ENCODE measurements at places on chromosomes 13 and 19.
A peak's percentile ranks its signal among the peaks of the same experiment; 100 is the strongest.

DNA sequence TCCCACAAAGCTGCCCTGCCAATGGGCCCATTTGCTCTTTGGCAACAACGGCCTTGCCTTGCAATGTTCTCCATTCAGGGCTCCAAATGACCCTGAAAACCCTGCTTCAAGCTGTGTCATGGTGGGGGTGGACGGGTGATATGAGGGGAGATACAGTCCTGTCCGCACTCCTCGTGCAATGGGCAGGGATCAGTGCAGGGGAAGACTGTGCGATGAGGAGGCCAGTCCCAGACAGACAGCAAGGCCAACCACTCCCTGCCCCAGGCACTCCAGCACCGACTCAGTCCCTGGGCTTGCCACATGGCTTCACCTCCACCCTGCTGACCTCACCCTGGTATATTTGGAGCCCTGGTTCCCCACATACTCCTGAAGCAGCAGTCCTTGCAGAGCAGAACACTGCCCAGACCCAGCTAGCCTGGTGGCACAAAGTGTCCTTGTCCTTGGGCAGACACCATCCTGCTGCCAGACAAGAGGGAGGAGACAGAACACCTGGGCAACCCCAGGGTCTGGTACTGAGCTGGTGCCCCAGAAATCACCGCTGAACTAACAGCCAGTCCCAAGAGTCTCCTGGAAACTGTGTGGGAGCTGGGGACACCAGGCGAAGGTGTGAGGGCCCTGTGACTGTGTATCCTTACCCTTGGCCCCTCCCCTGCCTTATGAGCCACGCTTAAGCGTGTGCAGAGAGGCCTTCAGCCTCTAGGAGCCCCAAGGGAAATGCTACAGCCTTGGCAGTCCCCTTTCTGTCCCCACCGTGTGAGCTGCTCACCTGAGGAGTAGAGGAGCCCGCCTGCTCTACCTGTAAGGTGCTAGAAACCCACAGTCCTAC lies 9.1 kb upstream of the SLC35E1 start:
- DNase-seq: no peak

GRCh38 chr19:24159707-24160106 lies 72.7 kb downstream of the ZNF254 start:
- no peak for DNase-seq

- DNase-seq: no peak
Observed at GRCh38 chr13:77853703-77854102, 64.9 kb downstream of the EDNRB start.

DNA sequence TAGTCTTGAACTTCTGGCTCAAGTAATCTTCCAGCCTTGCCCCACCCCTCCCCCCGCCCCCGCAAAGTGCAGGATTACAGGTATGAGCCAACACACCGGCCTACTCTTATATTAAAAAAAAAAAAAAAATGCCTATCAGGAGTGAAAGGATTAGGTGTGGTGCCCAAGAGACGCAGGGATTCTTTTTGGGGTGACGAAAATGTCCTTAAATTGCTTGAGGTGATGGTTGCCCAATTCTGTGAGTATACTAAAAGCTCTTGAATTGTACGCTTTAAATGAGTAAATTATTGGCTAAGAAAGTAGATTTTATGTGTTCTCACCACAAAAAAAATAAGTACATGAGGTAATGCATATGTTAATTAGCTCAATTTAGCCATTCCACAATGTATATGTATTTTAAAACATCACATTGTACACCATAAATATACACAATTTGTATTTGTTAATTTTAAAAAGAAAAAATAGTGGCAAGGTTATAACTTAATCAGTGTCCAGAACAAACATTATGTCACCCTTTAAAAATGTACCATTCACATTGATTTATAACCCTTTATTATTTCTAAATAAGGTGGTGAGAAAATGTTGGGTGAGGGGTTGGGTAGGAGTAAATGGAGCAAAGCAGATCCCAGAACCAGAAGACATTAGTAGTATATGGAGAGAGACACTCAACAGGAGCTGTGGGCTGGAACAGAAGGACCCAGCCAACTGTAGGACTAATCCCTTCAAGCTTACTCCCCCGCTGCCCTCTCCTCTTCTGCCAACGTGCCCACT lies 3.9 kb downstream of the IGSF23 start:
- no peak for DNase-seq

DNA sequence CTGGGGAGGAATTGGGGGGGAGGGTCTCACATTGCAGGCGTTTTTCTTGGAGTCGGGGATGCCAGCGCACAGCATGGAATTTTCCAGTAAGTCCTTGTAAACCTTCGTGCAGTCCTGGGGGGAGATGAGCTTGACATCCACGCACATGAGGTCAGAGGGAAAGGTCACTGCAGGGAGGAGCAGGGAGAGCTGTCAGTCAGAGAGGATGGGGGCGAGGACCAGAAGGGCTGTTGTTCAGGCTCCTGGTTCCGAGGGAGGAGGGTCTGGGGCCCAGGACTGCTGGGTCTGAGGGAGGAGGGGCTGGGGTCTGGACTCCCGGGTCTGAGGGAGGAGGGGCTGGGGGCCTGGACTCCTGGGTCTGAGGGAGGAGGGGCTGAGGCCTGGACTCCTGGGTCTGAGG lies 4.0 kb downstream of the KLK7 start:
- no peak for DNase-seq

DNA sequence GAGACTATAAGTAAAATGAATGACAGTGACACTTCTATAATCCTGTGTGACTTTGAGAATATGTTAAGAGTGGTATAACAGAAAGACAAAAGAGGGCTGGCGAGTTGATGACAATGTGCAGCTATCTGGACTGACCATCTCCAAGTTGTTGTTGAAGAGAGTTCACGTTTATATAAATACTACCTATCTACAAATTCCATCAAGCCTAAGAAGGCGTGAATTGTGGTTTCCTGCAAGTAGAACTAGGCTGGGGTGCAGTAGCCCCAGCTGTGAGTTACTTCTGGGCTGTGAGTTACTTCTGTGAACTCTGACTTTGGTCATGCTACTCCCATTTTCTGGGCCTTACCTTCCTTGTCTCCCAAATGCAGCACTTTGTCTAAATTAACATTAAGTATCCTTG lies 561.0 kb downstream of the TBC1D4 start:
- DNase-seq: no peak

GRCh38 chr13:33213024-33213768 lies 72.4 kb downstream of the STARD13 start:
- DNase-seq: no peak

- DNase-seq: no peak
Observed at GRCh38 chr13:30608364-30608763, 9.4 kb upstream of the USPL1 start.

GRCh38 chr19:17394891-17395415 lies 957 bp upstream of the CCDC194 start:
- DNase-seq: peak; percentile 25

GRCh38 chr13:61036715-61037114 lies 378.9 kb downstream of the PCDH20 start:
- DNase-seq: no peak

- peak; percentile 25 for DNase-seq
Observed at GRCh38 chr19:18832306-18833140, 764 bp downstream of the UPF1 start.

DNA sequence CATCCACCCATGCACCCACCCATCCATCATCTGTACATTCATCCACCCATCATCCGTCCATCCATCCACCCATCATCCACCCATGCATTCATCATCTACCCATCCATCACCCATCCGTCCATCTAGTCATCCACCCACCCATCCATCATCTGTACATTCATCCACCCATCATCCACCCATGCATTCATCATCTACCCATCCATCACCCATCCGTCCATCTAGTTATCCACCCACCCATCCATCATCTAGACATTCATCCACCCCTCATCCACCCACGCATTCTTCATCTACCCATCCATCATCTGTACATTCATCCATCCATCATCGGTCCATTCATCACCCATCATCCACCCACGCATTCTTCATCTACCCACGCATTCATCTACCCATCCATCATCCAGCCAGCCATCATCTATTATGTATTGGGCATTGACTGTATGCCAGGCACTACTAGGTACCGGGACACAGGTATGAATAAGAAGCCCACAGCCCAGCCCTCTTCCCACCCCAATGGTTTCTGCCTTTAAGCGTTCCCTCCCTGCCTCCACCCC lies 16.7 kb upstream of the GALP start:
- DNase-seq: no peak

- no peak for DNase-seq
Observed at GRCh38 chr13:33723365-33723764, 94.6 kb upstream of the RFC3 start.

DNA sequence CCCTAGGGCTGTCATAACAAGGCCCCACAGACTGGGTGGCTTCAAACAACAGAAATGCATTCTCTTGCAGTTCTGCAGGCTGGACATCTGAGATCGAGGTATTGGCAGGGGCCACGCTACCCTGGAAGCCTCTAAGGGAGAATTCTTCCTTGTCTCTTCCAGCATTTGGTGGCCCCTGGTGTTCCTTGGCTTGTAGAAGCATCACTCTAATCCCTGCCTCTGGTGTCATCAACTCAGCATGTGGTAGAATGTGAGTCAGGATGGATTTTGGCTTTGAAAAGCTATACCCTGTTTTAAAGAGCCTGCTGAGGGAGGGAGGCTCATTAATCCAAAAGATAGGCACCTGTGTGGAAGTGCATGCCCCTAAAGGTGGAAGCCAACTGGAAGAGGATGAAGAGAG lies 7.9 kb upstream of the GGACT start:
- no peak for DNase-seq

DNA sequence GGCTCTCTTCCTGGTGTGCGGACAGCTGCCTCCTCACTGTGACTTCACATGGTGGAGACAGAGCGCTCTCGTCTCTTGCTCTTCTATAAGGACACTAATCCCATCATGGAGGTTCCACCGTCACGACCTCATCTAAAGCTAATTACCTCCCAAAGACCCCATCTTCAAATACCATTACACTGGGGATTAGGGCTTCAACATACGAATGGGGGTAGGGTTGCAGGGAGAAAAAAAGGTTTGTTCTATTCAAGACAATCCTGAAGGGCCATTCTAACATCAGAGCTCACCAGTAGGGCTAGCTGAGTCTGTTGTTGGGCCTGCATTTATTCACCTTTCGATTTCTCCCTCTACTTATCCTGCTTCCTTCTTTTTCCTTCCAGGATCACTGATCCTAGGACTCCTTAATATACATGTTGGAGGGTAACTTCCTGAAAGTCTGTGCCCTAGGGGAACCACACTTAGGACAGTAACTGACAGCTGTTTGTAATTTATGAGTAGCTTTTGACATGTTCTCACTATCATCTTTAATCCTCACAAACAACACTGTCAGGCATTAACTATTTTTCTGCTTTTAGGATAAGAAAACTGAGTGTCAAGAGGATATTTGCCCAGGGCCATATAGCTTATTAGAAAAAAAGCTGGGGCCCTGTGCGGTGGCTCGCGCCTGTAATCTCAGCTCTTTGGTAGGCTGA lies 18.8 kb upstream of the GTF2F2 start:
- no peak for DNase-seq

DNA sequence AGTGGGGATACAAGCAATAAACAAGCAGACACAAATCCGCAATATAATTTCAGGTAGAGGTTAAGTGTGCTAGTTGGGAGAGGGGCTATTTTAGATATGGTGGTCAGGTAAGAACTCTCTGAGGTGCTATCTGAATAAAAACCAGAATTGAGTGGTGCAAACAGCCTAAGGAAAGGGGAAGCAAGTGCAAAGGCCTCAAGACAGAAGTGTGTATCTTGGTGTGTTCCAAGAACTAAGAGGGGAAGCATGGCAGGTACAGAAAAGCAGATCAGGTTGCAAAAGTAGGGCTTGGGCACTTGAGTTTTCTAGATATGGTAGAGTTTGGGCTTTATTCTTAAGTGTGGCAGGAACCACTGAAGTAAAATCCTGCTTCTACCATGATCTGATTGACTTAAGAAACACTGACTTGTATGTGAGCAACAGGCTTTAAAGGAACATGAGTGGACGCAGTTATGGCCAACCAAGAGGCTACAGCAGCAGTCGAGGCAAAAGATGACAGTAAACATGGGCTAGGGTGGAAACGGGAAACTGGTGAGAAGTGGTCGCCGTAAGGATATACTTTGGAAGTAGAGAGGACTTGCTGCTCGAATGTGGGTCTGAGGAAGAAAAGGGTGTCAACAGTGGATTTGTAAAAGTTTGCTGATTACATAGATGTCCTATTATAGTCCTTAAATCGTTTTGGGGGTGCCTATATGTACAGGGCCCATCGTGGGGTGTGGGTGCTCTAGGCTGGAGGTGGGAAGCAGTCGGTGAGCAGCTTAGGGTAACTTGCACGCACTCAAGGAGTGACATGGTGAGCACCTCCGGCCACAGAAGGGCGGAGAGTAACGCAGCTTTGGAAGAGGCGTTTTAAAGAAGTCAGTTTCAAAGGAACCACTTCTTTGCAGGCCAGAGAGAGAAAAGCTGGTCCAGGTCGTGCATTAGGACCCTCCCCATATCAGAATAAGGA lies 677 bp downstream of the TGDS start:
- peak; percentile 8 for DNase-seq

GRCh38 chr19:19425170-19425875 lies 19.8 kb downstream of the GATAD2A start:
- no peak for DNase-seq

GRCh38 chr19:44341794-44342193 lies 14.7 kb downstream of the ZNF112 start:
- no peak for DNase-seq

DNA sequence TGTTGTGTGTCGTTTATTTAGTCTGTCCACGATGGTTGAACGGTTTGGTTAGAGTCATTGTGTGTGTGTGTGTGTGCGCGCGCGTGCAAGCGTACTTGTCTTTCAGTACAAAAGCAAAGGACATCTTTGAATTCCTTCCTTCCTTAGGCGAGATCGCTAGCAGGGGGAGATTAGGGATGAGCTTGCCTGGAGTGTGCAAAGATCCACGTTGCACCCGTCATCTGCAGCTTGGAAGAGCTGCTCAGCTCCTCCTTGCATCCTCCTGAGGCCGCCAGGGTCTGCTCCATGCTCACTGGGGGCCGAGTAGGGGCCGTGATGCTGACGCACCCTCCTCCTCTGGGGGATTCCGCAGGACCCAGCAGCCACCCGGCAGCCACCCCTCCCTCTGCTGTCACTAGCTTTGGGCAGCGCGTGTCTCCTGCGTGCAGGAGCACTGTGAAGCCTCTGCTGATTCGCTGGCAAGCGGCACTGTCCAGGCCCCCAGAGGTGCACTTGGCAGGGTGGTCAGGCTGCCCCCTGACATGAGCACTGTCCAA lies 137.3 kb downstream of the KDM4B start:
- DNase-seq: no peak

DNA sequence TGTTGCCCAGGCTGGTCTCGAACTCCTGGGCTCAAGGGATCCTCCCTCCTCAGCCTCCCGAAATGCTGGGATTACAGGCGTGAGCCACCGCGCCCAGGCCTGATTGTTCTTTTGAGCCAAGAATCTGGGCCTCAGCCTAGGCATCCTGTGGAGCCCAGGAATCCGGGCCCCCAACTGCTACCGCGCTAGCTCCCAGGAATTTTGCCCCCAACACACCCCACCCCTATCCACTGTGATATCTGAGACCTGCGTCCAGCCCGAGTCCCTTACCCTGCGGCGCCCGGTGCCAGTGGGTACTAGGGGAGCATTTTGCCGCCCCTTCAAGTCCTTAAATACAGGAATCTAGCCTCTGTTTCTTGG lies 838 bp upstream of the MYADM start:
- DNase-seq: no peak

DNA sequence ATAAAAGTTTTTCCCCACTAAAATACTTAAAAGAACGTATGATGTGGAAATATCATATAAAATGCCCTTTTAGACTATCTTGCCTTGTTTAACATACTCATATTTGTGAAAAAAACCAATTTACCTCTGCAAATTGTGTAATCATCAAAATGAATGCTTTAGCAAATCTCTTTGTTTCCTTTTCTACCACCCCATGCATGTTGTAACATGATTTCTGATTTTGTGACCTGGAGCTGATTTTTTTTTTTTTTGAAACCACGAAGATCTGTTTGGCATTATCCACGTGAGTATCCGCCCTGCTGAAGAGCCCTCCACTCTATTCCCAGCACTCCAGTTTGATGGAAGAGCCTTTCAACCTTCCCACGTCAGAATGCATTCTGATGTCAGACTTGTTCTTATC lies 245.8 kb upstream of the NBEA start:
- no peak for DNase-seq
